ENCODE measurements at places on chromosomes 16 and 17. TPM values are rescaled to one million over a fixed set of nuclear protein-coding genes. Genes with fewer than 3 reads are reported as not detected.

DNA sequence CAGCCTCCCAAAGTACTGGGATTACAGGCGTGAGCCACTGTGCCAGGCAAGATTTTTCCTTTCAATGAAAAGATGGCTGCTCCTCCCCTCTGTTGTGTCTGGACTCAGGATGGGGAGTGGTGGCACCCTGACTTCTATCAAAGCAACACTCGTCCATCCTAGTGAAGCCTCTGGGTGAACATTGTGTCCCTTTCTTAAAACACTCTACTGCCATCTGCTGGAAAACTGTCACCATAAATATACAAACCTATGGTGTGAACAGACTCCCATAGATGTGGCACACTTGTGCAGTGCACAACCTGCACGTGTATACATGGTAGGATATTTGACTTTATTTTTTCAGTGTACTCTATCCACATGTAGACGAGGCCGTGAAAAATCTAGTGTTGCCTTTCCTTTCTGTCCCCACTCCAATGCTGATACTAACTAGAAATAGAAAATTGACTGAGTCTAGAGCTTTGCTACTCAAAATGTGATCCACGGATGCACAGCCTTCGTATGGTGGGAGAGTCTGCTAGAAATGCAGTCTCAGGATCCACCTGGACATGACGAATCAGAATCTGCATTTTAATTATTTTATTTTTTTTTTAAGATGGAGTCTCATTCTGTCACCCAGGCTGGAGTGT lies 55.9 kb upstream of the PLCG2 start:
- DNase-seq: peak; percentile 10

- DNase-seq: no peak
Observed at GRCh38 chr16:47059991-47060390, 83.8 kb downstream of the NETO2 start.

- DNase-seq: no peak
Observed at GRCh38 chr17:51422634-51423033, 162.3 kb downstream of the UTP18 start.

DNA sequence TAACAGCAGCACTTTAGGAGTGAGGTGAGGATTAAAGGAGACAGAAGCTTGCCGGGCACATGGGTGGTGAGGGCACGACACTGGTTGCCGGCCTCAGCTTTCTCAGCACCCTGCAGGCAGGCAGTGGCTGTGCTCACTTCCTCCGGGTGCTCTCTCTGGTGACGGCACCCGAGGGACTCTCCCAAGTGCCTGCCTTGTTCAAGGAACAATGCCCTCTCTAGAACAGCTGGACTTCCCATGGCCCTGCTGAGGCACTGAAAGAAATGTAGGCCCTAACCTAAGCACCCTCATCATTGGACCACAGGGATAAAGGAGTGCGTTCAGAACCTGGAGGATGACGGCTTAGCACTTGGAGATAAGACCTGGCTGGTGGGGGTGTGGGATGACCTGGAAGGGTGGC lies 72.7 kb downstream of the N4BP1 start:
- no peak for DNase-seq

GRCh38 chr16:72848759-72849664 lies 198.9 kb downstream of the ZFHX3 start:
- peak; percentile 87 for DNase-seq

GRCh38 chr16:1042866-1043265 lies 29.7 kb upstream of the SSTR5 start:
- no peak for DNase-seq

- no peak for DNase-seq
Observed at GRCh38 chr16:13426269-13426668, 493.7 kb upstream of the ERCC4 start.

DNA sequence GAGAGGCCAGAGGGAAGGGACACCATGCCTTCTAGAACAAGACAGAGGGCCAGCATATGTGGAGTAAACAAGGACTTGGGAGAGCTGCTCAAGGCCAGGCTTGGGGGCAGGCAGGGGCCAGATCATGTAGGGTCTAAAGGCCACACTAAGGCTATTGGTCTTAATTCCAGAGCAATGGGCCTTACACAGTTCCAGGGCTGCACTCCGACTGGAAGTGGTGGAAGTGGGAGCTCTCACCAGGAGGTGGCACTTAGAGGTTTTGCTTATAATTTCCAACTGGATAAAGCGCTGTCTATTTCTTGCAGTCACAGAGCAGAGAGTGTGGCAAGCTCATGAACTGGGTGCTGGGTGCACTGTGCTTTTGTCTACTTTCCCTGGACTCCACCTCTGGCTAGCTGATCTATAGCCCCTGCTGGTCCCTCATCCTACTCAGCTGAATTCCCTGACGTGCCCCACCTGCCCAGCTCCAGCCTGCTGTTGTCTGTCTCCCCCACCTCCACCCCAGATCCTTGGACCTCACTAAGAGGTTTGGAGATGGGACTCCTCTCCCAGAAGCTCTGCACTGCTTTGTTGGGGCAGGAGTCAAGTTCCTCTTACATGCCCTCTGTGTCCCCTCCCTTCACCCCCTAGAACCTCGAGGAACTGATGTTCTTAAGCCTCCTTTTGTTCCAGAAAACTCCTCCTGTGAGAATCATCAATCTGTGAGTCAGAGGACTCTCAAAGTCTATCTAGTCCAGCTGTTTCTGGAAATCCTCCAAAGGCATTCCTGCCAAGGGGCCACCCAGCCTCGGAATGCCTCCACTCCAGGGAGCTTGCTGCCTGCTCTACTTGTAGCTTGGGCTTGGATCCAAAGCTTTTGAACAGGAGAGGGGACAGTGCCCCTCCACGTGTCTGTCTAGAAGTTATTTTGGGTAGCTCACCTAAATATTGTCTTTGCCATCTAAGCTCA lies 48.1 kb upstream of the KSR1 start:
- peak; percentile 92 for DNase-seq

GRCh38 chr17:67212714-67213417 lies 32.1 kb downstream of the HELZ start:
- no peak for DNase-seq

DNA sequence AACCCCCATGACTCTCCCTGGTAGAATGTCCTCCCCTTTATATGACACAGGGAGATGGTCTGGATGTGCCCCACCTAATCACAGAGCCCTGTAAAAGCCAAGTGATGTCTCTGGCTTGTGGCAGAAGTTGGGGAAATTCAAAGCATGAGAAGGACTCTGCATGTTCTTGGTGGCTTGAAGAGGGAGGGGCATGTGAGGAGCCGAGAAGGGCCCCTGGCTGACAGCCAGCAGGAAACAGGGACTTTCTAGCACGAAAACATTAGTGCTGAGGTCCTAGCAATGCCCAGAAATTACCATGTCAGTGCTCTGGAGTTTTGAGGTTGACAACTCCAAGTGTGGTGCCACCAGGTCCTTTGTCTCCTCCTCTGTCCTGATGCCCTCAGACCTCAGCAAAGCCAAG lies 75.9 kb downstream of the USP22 start:
- DNase-seq: no peak

GRCh38 chr16:9484426-9484825 lies 393.0 kb downstream of the HAPSTR1 start:
- DNase-seq: no peak

DNA sequence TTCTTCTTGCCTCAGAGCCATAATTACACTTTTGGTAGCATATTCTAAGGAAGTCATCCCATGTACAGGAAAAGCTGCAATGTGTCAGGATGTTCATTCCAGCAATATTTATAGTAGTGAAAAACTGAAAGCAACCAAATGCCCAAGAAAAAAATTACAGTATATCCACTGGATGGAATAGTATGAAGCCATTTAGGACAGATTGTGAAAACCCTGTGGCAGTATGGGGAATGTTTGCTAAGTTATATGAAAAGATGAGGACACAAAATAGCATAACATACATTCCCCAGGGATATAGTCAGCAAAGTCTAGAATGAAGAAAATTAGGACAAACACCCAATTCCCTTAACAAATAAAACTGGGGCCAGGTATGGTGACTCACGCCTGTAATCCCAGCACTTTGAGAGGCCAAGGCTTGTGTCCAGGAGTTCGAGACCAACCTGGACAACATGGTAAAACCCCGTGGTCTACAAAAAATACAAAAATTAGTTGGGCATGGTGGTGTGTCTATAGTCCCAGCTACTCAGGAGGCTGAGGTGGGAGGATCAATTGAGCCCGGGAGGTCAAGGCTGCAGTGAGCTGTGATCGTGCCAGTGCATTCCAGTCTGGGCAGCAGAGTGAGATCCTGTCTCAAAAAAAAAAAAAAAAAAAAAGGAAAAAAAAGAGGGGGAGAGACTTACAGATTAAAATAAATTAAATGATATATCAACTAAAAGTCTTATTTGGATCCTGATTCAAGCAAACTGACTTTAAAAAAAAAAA lies 2.3 kb downstream of the LRRC3C start:
- peak; percentile 63 for DNase-seq

GRCh38 chr17:39114723-39115122 lies 36.7 kb downstream of the PLXDC1 start:
- peak; percentile 50 for DNase-seq

DNA sequence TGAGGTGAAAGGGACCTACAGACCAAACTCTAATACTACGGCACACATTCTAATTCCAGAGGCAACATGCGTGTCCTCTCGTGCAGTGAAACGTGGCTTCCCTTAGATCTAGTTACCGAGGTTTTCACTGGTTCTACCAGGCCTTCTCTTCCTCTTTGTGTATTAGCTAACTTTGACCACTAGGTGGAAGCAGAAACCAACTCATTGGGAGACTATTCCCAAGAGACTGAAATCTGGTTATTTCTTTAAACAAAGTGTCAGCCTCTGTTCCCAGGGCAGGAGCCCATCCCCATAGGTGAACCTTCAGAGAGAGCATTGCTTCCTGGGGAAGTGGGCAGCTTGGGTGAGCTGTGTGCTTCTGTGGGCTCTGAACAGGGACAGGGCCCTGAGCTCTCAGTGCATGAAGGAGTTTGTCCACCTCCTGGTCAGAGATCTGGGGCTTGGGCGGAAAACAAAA lies 19.7 kb upstream of the RCVRN start:
- no peak for DNase-seq

- DNase-seq: peak; percentile 57
Observed at GRCh38 chr17:43714465-43715149, 44.0 kb downstream of the SOST start.

GRCh38 chr17:33090806-33091205 lies 99.2 kb downstream of the SPACA3 start:
- DNase-seq: no peak

GRCh38 chr17:7747635-7748071 lies 30.1 kb downstream of the DNAH2 start:
- no peak for DNase-seq

GRCh38 chr17:45437465-45438283 lies 5.0 kb upstream of the ARHGAP27 start:
- no peak for DNase-seq

- DNase-seq: no peak
Observed at GRCh38 chr16:85479972-85480726, 133.0 kb upstream of the GSE1 start.

GRCh38 chr17:78484271-78485246 lies 92.6 kb downstream of the DNAH17 start:
- peak; percentile 71 for DNase-seq

DNA sequence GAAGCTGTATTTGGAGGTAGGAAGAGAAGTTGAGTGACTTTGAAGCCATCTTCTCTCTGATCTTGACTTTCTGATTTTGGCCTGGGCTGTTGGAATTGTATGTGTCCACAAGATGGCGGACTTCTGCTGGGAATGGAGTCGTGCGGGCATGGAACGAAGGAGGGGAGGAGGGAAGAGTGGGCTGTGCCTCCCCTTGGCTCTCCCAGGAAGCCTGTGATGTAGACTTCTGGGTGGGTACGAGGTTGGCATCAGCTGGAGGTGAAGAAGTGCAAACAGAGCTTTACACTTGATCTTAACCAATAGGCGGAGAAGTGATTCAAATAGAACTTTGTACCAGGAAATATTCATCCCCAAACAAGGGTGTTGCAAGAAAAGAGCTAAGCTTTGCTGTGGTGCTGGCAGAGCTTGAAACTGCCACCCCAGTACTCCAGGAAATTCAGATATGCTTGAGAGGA lies 7.4 kb upstream of the TMEM220 start:
- DNase-seq: peak; percentile 54

GRCh38 chr17:61475726-61476125 lies 23.5 kb downstream of the TBX4 start:
- peak; percentile 23 for DNase-seq

DNA sequence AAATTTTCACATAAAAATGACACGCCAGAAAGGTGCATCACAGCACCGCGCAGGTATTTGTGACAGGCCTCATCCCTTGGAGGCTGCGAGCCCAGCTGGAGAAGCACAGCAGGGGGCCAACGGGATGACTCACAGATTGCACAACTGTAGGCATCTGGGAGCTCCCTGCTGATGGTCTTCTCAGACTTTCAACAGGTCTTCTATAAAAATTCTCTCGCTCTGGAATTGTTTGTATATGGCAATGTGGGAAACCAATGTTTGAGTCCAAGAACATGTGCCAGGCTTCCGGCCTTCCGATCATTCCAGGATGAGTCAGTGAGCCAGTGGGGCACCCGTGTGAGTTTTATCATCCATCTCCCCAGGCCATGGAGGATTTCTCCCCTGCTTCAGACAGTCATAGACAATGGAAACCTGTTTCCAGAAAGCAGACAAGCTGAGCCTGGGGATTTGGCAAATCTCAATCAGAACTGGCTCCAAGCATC lies 24.1 kb upstream of the ADORA2B start:
- DNase-seq: peak; percentile 92

DNA sequence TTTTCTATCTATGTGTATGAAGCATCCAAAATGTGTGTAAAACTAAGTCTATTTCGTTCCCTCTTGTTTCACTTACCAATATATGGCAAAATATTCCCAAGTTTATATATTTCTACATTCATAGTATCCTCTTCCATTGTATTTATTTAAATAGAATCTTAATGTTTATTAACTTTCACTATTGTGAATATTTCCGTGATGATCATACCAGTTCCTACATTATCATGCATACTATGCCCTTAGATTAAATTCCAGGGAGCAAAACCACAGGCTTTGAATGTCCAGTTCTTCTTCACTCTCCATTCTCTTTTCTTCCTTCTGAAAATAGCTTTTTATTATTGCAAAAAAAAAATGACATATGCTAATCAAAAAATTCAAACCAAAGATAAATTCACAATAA lies 4.0 kb downstream of the MAP2K6 start:
- no peak for DNase-seq

Gene HYDIN
- total RNA-seq: 0.67 TPM

Gene LDHD
- total RNA-seq: not detected

Gene KRTAP1-1
- total RNA-seq: not detected

Gene WNT3
- total RNA-seq: 5.6 TPM

Gene STX1B
- total RNA-seq: not detected

Gene UTP18
- total RNA-seq: 161 TPM

Gene GRB7
- total RNA-seq: not detected

Gene LITAFD
- total RNA-seq: not detected

Gene DNAI2
- total RNA-seq: not detected

Gene LPO
- total RNA-seq: not detected

Gene WSB1
- 76.4 TPM for total RNA-seq

Data from MG63 (cell line).